Fibroblast of skin of left quadriceps (primary cell): ENCODE measurements at places on chromosomes 3 and 15.

DNA sequence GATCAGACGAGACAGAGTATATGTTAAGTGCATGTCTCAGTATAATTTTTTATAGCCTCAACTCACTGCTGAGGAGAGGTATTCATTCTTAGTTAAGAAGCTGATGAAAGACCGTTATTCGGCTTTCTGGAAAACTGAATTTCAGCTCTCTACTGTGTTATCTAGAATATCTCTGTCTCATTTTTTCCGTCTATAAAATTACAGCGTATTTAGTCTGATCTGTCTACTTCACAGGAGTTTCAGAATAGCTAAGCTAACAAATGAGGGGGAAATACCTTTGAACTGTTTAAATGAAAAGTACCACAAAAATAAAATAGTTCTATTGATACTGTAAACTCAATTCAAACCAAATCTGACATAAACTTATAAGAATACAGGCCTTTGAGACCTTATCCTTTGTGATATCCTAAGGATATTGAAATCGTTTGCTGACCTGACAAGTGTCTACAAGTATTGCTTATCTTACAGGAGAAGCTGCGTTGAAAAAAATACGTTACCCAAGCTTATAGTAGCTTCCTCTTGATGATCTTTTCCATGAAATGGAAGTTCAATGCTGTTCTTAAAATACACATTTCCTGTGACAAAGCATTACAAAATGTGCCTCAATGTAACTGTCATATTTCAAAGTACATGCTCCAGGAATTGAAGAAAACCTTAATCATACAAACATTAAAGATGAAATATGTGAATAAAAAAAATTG, 104.6 kb downstream of the IL1RAP start:
- no peak for DNase-seq

DNA sequence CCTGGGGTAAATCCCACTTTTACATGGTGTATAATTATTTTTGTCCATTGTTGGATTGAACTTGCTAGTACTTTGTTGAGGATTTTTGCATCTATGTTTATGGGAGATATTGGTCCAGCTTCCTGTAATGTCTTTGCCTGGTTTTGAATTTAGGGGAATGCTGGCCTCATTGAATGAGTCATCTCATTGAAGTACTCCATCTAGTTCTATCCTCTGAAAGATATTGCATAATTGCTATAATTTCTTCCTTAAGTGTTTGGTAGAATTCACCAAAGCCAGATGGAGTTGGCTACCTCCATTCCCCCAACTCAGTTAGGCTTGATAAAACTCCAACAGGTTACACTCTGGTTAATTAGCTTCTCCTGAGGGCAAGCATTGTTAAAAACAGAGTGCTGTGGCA, 237.4 kb upstream of the TGFBR2 start:
- DNase-seq = peak; percentile 82

DNA sequence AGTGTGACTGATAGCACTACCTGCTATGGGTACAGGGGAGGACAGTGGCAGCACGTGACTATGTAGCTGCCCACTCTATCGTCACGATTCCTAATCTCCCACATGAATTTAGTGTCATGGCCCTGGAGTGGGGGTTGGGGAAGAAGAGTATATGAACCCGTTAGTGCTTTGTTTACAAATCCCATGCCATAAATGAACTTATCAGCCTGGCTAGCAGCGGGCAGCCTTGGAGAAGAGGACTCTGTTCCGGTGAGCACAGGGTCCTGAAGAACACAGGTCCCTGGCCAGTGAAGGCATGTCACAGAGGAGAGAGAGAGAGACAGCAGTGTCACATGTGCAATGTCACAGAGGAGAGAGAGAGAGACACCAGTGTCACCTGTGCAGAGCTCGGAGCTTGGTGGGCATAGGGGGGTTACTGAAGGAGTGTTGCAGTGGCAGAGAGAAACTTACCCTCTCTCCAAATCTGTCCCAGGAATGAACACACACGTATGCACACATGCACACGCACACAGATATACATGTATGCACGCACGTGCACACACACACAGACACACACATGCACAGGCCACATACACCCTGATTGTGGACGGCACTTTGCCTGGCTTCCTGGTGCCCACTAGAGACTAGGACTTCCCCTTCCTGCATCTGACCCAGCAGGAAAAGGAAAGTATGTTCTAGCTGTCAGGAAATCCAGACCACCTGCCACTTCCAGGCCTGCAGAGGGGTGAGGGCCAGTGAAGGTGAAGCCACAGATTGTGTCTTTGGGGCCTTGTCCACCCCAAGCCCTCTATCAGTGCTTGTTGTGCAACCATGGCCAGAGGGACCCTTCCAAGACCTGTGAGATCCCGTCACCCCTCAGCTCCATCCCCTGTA, 26.3 kb downstream of the ITGA11 start:
- no peak for DNase-seq

DNA sequence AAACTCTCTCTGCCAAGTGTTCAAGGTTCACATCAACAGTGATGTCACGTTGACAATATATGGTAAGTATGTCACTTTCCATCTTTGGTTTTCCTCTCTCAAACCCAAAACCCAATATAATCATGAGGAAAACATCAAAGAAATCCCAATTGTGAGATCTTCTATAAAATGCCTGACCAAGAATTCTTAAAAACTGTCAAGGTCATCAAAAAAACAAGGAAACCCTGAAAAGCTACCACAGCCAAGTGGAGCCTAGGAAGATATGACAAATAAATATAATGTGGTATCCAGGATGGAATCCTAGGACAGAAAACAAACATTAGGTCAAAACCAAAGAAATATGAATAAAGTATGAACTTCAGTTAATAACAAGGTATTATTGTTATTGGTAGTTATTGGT, 85.2 kb upstream of the CCDC39 start:
- no peak for DNase-seq

- DNase-seq = no peak
Measured at GRCh38 chr15:38554354-38554753, 10.3 kb downstream of the RASGRP1 start.

DNA sequence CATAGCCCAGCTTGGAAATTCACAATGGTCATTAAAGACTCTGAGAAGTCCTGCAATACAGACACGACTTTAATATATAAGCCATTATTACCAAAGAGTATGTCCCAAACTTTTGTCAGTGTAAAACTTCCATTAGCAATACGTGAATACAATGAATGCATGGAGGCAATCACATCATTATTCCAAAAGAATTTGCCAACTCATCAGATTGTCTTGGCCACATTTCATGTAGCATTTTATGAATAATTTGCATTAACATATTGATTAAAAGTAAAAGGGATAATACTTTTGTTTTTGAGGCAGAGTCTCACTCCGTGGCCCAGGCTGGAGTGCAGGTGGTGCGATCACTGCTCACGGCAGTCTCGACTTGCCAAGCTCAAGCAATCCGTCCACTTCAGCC, 7.9 kb upstream of the DUT start:
- no peak for DNase-seq

DNA sequence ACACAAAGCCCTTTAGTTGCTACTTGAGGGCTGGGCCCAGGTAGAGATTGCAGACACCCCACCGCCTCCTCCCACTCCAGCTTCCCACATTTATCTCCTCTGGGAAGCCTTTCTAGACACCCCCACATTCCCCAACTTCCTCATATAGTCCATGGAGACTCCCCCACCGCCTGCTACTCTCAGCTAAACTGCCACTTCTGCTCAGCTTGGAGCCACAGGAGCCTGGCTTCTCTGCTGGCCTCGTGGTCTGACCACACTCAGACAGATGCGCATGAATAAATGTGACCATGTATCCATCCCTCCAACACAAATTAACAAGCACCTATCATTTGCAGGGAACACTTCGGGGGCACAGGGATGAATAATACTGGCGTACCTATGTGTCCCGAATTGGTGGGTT, 10.5 kb upstream of the ACSBG1 start:
- DNase-seq = no peak

DNA sequence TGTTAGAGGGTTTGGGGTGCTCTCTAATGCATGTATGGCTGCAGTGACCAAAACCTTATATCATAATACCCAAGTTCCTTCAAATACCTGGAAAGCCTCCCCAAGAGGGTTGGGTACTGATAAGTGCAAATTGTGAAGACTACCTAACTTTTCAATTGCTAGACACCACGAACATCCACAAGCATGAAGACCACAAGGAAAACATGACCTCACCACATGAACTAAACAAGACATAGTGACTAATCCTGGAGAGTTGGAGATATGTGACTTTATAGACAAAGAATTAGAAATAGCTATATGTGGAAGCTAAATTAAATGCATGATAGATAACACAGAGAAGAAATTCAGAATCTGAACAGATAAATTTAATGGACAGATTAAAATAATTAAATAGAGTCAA, 23.9 kb upstream of the AADACL2 start:
- DNase-seq = peak; percentile 20

DNA sequence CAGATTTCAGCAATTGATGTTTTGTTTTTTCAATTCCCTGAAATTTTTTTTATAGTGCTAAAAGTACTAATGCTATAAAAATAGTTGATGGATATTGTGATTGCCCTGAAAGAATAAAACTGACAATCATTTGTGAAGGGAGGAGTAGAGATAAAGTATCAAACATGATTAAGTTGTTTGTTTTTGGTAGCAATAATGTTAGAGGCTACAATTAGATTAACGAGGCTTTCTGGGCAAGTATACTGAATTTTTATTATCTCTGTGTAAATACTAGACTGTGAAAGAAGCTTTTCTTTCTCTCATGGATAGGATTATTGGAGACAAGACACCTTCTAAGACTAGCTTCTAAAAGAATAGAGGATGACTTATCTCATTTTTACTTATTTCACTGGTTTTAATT, 15.6 kb downstream of the NR1D2 start:
- no peak for DNase-seq

GRCh38 chr3:63353383-63353782, 75.3 kb downstream of the SYNPR start:
- no peak for DNase-seq

GRCh38 chr3:58586776-58587192, 9.6 kb upstream of the FAM107A start:
- DNase-seq = no peak

DNA sequence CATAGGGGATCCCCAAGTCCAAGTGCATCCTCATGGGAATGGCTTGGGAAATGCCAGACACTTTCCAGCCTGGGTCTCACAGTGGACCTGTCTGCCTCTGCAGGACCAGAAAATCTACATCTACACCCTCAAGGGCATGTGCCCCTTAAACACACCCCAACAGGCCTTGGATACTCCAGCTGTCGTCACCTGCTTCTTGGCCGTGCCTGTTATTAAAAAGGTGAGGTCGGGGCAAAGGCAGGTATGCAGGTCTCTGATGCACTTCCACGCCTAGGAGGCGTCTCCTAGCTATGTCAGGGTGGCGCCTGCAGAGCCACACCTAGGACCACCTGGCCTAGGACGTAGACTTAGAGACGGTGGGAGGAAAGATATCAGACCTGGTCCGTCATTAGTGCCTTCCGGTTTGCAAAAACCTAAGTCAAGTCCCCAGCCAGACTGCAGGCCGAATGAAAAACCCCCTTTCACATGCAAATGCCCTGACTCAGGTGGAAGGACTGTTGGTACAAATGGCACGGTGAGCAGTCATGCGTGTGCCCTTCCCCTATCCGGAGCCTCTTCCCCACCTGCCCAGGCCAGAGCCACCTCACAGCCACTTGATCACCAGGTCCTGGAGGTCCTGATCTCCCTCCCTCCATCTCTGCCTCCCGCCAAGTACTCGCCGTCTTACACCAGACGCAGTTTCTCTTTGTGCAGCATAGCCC, 143.5 kb downstream of the LRRK1 start:
- DNase-seq = no peak

GRCh38 chr3:64203969-64204908, 21.0 kb downstream of the PRICKLE2 start:
- DNase-seq = no peak

DNA sequence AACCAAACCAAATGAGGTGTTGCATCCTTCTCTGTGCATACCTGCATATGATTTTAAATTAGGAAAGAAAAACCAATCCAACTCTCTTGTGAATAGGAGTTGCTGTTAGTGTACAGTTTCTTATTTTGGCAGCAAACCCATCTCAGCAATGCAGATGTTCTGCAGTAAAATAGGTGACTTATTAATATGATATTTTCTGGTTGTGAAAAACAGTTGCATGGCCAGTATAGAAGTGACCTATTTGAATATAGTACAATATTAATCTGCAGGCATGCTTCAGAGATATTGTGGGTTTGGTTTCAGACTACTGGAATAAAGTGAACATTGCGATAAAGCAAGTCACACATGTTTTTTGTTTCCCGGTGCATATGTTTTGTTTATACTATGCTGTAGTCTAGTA, 42.2 kb downstream of the AKAP13 start:
- no peak for DNase-seq

GRCh38 chr3:106208967-106209366, 340.2 kb upstream of the CBLB start:
- no peak for DNase-seq

DNA sequence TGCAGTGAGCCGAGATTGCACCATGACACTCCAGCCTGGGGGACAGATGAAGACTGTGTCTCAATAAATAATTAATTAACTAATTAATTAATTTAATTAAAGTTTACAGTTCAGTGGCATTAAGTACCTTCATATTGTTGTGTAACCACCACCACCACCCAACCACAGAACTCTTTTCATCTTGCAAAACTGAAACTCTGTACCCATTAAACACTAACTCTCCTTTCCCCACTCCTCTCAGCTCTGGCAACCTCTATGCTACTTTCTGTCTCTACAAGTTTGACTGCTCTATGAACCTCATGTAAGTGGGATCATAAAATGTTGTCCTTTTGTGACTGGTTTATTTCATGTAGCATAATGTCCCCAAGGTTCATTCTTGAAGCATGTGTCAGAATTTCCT, 259.3 kb upstream of the MDFIC2 start:
- DNase-seq = no peak

- DNase-seq = no peak
Measured at GRCh38 chr3:195711813-195712534, 8.8 kb upstream of the MUC20 start.

- no peak for DNase-seq
Measured at GRCh38 chr3:138203938-138204337, 16.8 kb downstream of the ARMC8 start.

DNA sequence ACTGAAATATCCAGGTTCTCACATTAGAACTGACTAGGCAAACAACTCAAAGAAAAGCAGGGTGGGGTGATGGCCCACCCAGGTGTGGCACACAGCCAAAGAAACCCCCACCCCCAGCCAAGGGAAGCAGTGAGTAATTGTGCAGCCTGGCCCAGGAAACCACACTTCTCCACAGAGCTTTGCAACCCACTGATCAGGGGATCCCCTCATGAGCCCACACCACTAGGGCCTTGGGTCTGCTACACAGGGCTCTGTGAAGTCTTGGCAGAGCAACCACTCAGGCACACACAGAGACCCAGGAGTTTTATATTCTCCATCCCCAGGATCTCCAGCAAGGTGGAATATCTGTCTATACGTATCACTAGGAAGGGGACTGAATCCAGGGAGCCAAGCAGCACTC, 22.2 kb upstream of the TRIM42 start:
- DNase-seq = no peak

GRCh38 chr3:122962149-122962548, 65.4 kb downstream of the SEMA5B start:
- no peak for DNase-seq
